Frontal cortex (tissue), 4 donors: ENCODE measurements at places on chromosomes 2 and 18. TPM values are rescaled to one million over a fixed set of nuclear protein-coding genes. Genes with fewer than 3 reads are reported as not detected.

The MRO gene
- total RNA-seq: 0.82 TPM

The IL36G gene
- total RNA-seq: under 0.01 TPM

The CCDC148 gene
- total RNA-seq: 32.6 TPM

The SAG gene
- total RNA-seq: 0.82 TPM

The OTOS gene
- total RNA-seq: 0.41 TPM

The ROCK2 gene
- 50.5 TPM for total RNA-seq

The SH3RF3 gene
- 9.0 TPM for total RNA-seq

The LYG2 gene
- total RNA-seq: not detected

The GKN2 gene
- not detected for total RNA-seq

The SERPINB10 gene
- total RNA-seq: 0.41 TPM
